GM23338 (cell line): ENCODE measurements at places on chromosomes 7 and 10. TPM values are rescaled to one million over a fixed set of nuclear protein-coding genes. Genes with fewer than 3 reads are reported as not detected.
A peak's percentile ranks its signal among the peaks of the same experiment; 100 is the strongest.

DNA sequence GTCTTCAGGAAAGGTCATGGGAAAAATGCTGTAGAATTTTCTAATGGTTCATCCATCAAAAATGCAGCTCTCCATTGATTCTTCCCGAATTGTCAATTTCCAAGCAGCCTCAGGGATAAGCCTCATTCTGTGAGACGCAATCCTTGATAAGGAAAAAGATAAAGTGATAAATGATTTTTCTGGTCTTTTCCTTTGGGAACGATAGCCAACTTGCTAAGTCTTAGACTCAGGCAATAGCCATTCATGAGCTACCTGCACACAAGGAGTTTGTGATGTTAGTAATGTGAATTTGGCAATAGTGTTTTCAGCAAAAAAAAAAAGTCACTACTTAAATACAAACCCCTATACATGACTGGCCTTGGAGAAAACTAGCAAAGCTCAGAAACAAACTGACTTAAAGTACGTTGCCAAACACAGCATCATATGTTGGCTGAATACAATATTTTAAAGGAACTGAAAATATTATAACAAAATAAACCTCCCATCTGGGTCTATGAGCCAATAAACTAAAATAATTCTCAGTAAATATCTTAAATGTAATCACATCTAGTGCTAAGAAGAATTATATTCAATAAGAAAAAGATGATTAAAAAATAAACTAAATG, 75.5 kb downstream of the KLF6 start:
- DNase-seq = no peak

GRCh38 chr10:10780746-10781145, 236.9 kb upstream of the CELF2 start:
- DNase-seq = no peak

DNA sequence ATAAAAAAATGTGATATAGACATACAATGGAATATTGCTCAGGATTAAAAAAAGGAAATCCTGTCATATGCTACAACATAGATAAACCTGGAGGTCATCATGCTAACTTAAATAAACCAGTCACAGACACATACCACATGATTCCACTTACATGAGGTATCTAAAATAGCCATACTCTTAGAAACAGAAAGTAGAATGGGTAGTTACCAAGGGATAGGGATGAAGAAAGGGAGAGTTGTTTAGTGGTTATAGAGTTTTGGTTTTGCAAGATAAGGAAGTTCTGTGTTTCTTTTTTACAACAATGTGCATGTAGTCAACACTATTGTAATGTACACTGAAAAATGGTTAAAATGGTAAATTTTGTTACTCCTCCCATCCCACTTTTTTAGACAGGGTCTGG, 30.5 kb downstream of the BICC1 start:
- DNase-seq = no peak

DNA sequence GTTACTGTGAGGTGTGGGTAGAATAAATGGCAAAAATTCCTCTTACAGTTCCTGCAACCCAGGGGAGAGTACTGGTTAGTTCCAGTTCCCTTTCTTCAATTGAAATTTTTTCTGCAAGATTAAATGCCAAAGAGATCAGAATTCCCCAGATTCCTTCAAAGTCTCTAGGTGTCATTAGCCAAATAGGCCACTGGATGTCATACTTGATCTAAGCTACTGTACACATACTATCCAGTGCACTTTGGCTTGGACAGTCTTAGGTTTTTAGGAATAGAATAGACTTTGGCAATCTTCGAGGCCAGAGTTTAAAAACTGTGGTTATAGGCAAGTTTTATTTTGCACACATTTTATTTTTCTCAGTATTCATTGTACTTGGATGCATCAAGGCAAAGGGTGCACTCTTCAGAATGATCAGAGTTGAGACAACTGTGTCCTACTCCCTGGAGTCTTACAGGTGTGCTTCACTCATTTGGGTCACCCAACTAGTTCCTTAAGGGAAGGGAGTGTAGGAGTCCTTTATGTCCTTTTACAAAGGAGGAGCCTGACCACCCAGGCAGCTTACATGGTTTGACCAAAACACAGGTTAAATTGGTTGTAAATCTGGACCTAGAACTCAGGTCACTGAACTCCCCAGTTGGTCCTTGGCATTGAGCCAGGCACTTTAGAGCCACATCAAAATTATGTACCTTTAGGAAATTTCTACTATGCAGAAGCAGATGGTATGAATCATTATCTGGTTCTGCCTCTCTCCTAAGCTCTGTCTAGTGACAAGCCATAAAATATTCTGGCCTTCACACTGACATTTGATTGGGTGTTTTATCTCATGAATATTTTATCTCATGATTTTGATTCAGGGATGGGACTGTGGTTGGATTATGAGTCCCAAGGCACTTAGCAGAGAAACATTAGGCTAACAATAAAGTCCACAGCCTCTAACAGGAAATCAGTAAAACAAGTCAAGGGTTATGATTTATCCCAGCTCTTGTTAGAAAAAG, 49.5 kb downstream of the ASAH2B start:
- peak; percentile 75 for DNase-seq

- no peak for DNase-seq
Measured at GRCh38 chr10:62017491-62017870, 116.0 kb downstream of the ARID5B start.

DNA sequence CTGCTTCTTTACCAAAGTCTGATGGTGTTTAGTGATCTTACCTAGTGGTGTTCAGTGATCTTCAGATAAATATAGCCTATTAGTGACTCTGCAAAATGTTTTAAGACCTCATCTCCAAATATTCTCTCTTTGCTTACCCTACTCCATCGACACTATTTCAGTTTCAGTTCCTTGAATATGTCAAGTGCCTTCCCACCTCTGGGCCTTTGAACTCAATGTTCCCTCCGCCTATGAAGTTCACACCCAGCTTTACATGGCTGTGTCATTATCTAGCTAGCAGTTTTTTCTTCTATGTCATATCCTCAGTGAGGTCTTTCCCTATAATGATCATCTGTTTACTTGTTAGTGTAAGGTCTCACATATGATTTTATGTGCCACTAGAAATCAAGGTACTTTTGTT, 322.6 kb downstream of the DGKB start:
- DNase-seq = no peak

- no peak for DNase-seq
Measured at GRCh38 chr7:88845091-88845490, 49.6 kb upstream of the TEX47 start.

- peak; percentile 33 for DNase-seq
Measured at GRCh38 chr7:8627325-8627724, 193.9 kb downstream of the NXPH1 start.

DNA sequence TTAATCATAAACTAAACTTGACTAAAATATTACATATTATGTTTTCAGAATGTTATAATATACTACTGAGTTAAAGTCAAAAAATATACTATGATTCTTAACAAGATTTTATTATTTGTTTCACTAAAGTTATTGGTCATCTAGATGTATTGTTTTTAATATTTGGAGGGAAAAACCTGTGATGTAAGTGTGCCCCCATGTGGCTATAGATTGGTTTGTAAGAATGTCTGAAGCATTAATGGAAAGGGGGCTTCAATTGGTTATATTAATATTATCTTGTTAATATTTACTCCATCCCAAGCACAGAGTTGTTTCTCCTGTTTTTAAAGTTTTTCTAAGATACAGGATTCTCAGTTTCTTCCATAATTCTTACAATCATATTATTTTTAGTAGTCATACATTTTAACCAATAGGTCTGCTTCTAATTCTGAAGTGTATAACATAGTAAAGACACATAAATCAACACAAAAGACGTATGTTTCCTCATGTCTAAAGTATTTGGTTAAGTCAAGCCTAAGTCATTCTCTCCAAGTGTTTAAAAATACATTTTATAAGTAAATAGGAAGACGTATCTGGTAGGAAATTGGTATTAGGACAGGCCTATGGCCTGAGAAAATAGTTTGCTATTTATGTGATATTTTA, 58.0 kb downstream of the GNAT3 start:
- peak; percentile 31 for DNase-seq

DNA sequence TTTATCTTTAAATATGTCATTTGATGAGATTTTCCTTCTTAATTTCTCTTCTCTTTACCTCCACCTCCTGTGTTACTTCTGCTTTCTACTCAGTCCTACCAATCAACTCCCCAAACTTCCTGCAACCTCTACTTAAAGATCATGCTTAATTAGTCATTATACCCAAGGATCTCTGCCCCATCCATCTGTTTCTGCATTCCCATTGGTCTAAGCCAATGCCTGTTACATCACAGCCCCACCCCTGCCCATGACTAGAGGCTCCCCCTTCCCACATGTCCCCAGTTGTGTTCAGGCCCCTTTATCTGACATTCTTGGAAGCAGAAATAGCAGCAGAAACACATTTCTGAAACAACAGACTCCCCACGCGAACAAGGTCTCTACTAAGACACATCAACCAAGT, 319.1 kb upstream of the NFE2L3 start:
- no peak for DNase-seq

DNA sequence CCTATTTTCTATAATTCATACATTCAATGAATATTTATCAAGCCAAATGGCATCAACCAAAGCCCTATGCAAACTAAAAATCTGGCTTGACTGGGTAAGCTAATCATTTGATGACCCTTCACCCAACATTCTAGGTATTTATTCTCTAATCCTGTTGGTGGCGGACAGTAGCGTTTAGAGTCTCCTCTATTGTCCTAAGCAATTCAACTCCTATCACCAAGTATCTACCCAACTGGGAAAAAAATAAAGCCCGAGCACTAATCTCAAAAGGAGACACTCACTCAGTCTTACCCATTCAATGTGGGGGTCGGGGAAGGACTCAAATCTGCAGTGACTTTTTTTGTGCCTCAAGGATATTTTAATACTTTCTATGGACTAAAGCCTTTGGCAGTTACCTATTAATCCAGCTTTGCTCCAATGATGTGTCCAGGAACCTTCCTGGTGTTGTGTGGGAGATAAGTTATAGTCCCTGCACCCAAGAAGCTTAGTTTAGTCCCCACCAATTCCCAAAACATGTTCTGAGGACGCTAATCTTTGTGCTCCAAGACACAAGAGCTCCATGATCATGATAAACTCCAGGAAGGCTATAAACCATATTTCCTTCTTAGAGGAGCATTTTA, 30.6 kb downstream of the DNMBP start:
- DNase-seq = no peak

GRCh38 chr7:117173035-117173770, 149.7 kb downstream of the WNT2 start:
- no peak for DNase-seq

- DNase-seq = no peak
Measured at GRCh38 chr7:47427051-47427643, 154.8 kb downstream of the TNS3 start.

- no peak for DNase-seq
Measured at GRCh38 chr10:59812519-59813122, 59.4 kb upstream of the MRLN start.

- DNase-seq = no peak
Measured at GRCh38 chr7:40077849-40078248, 56.6 kb downstream of the MPLKIP start.

DNA sequence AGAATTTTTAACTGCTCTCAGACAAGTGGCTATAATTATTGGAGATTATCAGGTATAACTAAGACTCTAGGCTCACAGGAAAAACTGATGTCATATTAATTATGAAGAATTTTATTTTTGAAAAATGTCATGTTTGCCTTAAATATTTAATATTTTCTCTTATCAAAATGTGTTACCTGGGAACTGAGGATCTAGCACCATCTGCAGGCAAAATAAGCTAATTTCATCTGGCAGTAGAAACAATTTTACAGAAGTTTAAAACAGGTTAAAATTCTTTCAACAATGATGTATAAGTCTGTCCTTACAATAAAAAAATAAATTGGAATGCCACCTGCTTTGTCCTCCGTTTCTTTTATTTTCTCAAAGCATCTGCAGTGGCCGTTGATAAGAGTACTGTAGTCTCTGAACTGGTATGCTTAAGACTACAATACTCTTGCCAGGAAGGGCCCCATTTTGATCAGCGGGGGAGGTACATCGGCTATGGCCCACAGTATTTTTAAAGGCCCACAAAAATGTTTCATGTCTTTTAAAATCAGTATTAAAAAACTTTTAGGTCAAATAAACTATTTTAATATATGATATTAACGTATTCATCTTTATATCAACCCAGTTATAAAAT, 81.3 kb downstream of the VWDE start:
- DNase-seq = peak; percentile 21

- DNase-seq = peak; percentile 94
Measured at GRCh38 chr7:92833024-92833765, 3.2 kb downstream of the CDK6 start.

GRCh38 chr7:3641582-3641981, 340.5 kb downstream of the SDK1 start:
- DNase-seq = no peak

DNA sequence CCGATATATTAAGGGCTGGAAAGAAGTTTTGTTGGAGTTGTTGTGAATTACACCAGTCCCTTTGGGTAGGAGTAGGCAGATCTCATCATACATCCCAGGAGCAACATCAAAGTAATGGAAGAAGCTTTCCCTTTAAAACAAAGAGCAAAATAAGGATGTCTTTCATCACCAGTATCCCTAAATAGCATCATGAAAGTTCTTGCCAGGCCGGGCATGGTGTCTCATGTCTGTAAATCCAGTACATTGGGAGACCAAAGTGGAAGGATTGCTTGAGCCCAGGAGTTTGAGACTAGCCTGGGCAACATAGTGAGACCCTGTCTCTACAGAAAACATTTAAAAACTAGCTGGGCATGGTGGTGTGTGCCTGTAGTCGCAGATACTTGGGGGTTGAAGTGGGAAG, 38.7 kb downstream of the LRRC20 start:
- DNase-seq = no peak

- no peak for DNase-seq
Measured at GRCh38 chr10:59287587-59288255, 74.6 kb downstream of the FAM13C start.

The FANK1 gene
- 0.69 TPM in 1 of 2 replicates, not detected in the other for total RNA-seq

The CLCN1 gene
- 0.23 and 0.38 TPM in 2 replicates for total RNA-seq

The UCN3 gene
- total RNA-seq = not detected in 2 replicates

The TRIM56 gene
- 12.9 and 15.7 TPM in 2 replicates for total RNA-seq

The ZNF804B gene
- total RNA-seq = not detected in 2 replicates

The ANKRD16 gene
- total RNA-seq = 16.1 and 20.2 TPM in 2 replicates

The RELN gene
- total RNA-seq = 0.19 and 0.76 TPM in 2 replicates

The OR2A1 gene
- 0.10 TPM in 1 of 2 replicates, not detected in the other for total RNA-seq

The AGR2 gene
- not detected in 2 replicates for total RNA-seq
